Activated naive CD8-positive, alpha-beta T cell treated with anti-CD3 and anti-CD28 coated beads, Interleukin-2, amount 10 ng/mL, durations not matched to agents 7 days and 5 days (primary cell): ENCODE measurements at places on chromosomes 2 and 18. TPM values are rescaled to one million over a fixed set of nuclear protein-coding genes. Genes with fewer than 3 reads are reported as not detected.

ADCYAP1 gene
- total RNA-seq, result not detected

ACVR1C gene
- total RNA-seq, result 2.0 TPM

CXCR4 gene
- 293 TPM for total RNA-seq

DNA sequence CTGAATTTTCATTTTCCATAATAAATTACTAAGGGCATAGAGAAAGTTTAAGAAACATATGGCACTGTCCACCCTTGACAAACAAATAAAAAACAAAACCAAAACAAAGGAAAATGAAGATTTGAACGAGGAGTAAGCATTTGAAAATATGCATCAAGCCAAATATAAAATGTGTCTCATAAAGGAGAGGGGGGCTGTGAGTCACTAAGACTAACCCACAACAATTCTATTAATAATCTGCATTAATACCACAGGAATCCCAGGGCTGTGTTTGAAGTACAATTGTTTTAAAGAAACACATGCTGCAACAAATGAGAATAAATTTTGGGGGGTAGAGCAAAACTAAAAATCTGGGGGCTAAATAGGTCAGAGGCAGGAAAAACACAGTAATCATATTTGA, 53.8 kb upstream of the STK17B start:
- DNase-seq, result no peak

DNA sequence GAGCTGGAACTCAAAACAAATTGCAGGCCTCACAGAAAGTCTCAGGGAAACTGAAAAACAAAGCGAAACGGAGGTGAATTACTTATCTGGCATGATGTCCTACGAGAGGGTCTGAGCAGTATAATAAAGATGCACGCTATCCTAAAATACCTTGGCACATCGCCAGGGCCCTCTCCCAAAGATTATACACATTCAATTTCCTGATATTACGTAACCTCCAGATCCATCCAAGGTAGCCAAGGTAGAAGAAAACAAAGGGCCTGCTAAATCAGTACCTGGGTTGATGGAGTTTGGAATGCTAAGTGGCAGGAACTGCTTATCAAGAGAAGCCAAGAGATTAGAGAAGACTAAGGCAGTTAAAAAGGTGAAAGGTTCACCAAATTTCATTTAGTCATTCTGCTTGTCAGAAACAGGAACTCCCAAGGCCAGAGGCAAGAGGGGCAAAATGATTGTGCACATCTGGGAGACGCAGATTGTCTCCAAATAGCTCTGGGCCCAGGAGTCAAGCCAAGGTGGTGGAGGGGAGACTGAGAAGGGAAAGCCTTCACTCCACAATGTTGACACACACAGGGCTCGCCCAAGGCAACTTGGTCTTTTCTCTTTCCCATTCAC, 236.8 kb upstream of the ATP5MC3 start:
- no peak for DNase-seq

DNA sequence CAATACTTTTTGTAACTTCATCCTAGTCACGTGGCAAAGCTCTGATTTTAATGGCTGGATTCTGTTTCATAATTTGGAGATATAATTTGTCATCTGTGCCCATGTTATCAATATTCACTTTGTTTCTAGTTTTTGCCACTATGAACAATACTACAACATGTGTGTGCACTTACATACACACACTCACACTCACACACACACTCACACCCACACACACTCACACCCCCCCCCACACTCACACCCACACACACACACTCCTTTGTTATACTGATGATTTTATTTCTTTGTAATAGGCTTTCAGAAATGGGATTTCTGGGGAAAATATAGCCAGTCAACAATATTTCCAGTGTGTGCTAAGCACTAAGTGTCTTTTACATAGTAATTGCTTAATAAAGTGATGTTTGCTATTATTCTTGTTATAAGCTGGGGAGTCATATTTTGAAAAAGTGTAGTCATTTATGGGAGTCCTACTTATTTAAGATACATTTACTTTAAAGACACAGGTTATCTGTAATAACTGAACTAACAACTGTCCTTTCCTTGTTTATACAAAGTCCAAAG, 22.8 kb upstream of the ROCK2 start:
- no peak for DNase-seq

DNA sequence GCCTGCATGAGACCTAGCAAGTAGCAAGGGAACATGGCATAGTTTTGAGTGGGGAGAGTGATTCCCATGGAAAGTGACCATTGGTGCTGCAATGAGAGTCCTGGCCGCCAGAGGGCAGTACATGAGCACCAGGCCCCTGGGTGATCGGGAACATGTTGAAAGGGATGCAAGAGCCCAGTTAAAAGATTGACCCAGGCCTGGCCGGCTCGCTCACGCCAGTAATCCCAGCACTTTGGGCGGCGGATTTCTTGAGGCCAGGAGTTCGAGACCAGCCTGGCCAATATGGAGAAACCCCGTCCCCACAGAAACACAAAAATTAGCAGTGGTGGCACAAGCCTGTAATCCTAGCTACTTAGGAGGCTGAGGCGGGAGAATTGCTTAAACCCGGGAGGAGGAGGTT, 22.2 kb downstream of the FAP start:
- DNase-seq, result peak; percentile 71

GRCh38 chr2:186716899-186717298, 23.0 kb downstream of the FAM171B start:
- DNase-seq, result no peak
